Glomerular endothelial cell (primary cell): ENCODE measurements at places on chromosomes 1 and 21.

- DNase-seq: no peak
Observed at GRCh38 chr1:210053126-210053525, 115.1 kb downstream of the SYT14 start.

DNA sequence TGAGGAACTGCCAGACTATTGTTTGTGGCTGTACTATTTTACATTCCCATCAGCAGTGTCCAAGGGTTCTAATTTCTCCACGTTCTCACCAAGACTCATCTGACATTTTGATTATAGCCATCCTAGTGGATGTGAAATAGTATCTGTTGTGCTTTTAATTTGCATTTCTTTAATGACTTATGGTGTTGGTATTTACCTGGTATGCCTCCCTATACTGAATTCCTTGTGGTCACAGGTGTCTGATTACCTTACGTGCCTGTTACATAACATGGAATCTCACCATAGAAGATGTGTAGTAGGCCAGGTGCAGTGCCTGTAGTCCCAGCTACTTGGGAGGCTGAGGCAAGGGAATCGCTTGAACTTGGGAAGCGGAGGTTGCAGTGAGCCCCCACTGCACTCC is 13.5 kb downstream of the ZYG11A start:
- no peak for DNase-seq

GRCh38 chr1:89698020-89698560 is 65.2 kb downstream of the LRRC8C start:
- no peak for DNase-seq

- no peak for DNase-seq
Observed at GRCh38 chr1:17523321-17524041, 16.0 kb upstream of the ARHGEF10L start.

GRCh38 chr1:203443296-203443695 is 32.3 kb upstream of the PRELP start:
- DNase-seq: no peak

DNA sequence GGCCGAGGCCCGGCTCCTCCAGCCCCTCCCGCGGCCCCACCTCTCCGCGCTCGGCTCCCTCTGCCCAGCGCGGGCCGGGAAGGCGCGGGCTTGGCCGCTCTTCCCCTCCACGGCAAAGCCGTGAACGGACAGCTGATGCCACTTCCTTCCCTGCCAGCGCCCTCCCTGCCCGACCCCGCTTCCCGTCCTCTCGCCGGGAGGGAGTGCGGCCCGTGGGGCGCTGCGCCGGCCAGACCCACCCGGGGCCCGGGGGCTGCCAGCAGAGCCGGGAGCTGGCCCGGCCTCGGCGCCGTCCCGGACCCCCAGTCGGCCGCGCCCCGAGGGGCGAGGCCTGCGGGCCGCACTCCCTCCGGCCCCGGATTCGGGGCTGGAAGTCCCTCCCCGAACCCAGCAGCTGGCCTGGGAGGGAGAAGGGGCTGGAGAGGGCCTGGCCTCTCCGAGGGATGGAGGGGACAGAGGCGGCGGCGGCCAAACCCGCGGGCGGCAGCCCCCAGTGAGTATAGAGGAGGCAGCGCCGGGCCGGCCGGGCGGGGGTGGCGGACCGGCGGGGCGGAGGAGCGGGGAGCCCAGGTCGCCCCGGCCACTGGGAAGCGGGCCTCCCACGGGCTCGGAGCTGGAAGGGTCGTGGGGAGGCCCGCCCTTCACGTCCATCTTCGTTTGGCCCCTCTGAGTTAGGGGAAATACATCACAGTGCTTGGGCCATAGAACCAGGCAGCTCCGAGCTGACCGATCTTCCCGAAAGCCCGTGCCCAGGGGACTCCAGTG is at the start of gene KIAA1614:
TSS of gene KIAA1614 (plus strand) at position 97 of the 765 bp plus-strand sequence. CDS start at position 444, 347 bp downstream.
- DNase-seq: no peak
